T47D (cell line): ENCODE measurements at places on chromosomes 4 and X.

DNA sequence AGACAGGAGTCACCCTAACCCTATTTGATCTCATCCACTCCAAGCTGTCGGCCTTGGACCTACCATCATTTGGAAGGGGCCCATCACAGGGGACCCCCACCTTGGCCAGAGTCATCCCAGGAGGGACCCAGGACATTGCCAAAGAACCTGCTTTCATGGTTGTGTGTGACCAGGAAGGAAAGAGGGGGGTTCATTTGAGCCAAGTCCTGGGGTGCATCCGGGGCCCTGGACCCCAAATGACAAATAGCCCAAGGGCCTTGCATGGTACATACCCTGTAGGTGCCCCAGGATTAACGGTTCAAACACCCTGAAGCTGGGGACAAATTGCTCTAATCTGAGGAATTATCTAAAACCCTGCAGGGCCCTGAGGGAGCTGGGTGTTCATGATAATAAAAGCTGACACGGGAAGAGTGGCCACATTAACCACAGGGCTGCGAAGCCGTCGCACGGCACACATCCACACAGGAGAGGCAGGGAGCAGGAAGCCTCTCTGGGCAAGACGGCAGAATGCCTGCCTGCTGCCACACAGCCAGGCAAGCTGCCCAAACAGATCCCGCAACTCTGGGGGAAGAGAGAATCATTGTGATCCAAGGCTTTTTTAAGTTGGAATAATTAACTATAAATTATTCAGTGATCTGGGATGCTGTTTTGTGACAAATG lies 28.2 kb upstream of the PPP2R2C start:
- DNase-seq = no peak

GRCh38 chr4:5839332-5839731 lies 53.6 kb downstream of the CRMP1 start:
- DNase-seq = no peak

DNA sequence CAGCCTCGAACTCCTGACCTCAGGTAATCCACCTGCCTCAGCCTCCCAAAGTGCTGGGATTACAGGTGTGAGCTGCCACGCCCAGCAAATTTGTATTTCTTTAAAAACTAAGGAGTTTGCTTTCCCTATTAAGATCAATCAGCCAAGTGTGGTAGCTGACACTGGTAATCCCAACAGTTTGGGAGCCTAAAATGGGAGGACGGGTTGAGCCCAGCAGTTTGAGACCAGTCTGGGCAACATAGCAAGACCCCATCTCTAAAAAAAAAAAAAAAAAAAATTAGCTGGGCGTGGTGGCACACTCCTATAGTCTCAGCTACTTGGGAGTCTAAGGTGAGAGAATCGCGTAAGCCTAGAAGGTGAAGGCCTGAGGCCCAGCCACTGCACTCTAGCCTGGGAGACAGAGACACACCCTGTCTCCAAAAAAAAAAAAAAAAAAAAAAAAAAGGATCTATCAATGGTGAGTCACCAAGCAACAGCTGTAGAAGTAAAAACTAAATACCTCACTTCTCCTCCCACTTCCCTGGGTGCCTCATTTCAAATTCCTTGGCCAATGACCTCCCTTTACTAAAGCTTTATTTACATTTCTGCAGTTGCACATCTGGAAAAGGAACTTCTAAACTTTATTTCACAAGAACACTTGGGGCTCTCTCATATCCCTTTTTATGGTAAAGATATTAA lies 54.5 kb downstream of the LDB2 start:
- no peak for DNase-seq

DNA sequence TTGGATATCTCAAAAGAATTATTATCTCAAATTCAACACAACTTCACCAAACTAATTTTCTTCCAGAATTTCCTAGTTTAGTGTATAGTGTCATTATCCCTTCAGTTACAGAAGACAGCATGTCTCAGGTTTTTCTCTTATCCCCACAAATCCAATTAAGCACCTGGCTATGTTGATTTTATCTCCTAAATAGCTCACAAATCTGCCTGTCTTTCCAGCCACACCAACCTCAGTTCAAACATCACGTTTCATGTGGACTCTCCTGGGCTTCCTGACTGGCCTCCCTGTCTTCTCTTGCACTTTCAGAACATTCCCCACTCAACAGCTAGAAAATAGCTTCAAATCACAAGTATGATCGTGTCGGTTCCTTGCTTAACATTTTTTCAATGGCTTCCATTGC lies 14.8 kb downstream of the STK32B start:
- no peak for DNase-seq

DNA sequence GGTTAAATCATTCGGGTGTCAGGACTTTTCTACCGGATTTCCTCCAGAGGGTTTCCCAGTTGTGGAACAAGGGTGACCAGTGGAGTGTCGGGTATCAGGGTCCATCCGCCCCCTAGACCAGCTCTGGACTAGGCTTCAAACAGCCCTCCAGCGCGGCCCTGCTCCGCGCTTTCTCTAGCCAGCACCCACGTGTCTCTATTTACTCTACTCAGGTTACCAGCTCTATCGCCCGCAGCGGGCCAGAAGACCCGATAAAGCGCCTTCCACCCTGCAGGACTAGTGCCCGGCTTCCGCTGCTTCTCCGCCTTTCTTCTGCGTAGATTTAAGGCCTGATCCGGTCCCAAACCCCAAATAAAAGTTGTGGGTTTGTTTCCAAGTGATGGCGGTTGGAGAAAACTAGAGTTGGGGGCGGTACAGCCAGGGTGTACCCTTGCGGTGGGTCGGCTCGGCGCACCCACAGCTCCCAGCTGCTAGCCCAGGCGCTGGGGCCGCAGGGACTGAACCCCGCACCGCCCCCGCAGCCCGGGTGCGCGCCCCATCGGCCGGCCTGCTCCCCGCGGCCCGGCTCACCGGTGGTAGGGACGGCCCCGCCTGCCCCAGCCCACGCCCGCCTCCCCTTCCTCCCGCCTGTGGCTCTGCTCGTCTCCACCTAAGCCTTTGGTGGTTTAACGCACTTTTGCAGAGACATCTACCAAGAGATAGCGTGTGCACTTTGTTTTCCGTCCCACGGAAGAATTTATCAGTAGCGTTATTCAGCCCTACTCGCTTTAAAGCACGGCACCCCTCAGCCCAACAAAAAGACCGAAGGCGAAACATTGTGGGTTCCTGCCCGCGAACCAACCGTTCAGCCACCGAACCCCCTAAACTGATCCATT lies 2.1 kb downstream of the LEF1 start:
- no peak for DNase-seq
